ENCODE measurements at places on chromosomes 1 and 21.

GRCh38 chr1:170494369-170494768 lies 37.6 kb upstream of the GORAB start:
- no peak for DNase-seq

GRCh38 chr1:238029126-238029525 lies 138.4 kb upstream of the ZP4 start:
- no peak for DNase-seq

DNA sequence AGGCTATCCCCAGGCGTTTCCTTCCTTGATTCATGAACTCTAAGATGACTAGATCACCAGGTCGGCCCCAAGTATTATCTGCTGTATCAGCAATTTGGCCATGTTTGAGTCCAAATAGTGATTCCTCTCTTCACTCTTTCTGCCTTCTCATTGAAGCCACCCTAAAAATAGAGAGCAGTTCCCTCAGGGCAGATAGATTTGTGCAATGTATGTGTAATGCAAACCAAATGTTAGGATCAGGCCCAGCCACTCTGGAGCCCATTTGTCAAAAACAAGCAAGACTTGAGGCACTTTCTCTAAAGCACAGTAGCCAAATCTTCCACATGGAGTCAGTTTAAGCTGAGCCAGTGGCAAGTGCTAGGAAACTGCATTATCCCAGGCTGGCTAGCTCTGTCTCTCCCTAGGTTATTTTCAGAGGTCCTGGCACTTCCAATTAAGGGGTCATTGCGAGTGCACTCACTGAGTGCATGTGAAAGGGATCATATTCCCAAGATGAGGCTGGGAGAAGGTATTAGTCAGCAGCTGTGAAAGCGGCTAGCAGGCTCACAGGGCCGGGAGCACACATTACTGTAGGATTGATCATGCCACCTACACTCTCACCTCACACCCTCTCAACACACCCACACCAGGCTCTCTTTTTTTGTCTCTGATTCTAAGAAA lies 97.9 kb upstream of the RAB3GAP2 start:
- DNase-seq: no peak

DNA sequence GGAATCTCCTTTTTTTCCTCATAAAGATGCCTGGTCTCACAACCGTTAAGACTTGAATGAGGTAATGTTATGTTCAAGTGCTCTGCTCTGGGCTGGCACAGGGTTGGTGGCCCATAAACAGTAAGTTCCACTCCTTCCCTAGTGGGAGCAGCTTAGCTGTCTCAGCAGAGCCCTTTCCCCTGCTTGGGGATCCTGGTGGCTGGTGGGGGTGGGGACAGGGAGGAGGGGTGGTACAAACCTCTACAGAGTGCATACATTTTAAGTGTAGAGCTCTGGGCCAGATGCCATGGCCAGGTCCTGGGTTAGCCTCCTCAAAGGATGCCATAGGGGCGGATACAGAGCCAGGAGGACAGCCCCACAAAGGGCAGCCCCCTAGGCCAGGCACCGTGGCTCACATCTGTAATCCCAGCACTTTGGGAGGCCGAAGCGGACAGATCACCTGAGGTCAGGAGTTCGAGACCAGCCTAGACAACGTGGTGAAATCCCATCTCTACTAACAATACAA lies 20.7 kb upstream of the PADI1 start:
- no peak for DNase-seq

DNA sequence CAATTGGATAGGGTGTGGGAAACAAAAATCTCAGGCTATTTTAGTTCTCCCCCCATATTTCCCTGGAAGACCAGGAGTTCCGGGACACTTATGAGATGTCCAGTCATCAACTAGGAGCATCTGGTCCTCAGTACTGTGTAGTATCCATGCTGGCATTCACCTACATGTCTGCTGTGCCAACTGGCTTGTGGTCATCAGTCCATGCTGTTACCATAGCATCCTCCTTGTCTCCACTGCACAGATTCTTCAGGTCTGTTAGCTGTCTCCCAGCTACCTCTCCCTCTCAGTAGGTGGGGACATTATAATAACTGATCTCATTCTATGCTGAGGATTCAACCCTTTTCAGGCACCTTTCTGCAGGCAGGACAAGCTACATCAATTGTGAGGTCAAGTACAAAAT lies 302.9 kb downstream of the BARHL2 start:
- no peak for DNase-seq

DNA sequence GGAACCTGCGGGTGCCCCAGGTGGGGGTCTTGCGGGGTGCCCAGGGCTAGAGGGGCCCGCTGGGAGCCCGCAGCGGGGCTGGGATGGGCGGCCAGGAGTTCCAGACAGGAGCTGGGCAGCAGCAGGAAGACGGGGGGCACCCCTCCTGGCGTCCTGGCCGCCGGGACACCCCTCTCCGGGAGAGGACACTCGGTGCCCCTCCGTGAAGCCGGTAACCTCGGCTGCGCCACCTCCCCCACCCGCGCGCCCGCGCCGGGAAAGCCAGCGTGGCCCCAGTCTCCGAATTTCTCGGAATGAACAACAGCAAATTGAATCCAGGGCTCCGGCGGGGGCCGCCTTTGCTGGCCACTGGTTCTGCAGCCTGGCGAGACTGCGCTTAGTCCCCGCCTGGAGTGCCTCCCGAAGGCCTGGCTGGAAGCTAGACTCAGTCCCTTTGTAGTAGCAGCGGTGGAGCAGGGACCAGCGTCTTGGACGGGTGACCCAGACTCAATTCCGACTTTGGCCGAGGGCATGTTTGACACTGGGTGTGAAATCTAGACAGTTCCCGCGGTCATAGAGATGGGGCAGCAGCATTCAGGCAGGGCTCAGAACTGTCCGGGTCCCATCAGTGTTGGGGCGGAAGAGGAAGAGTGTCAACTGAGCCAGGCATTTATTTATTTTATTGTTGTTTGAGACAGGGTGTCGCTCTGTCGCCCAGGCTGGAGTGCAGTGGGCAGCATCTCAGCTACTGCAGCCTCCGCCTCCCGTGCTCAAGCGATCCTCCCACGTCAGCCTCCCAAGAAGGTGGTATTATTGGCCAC lies 773 bp downstream of the IFNGR2 start:
- peak; percentile 38 for DNase-seq

- DNase-seq: no peak
Measured at GRCh38 chr1:219834314-219834917, 93.9 kb downstream of the SLC30A10 start.

DNA sequence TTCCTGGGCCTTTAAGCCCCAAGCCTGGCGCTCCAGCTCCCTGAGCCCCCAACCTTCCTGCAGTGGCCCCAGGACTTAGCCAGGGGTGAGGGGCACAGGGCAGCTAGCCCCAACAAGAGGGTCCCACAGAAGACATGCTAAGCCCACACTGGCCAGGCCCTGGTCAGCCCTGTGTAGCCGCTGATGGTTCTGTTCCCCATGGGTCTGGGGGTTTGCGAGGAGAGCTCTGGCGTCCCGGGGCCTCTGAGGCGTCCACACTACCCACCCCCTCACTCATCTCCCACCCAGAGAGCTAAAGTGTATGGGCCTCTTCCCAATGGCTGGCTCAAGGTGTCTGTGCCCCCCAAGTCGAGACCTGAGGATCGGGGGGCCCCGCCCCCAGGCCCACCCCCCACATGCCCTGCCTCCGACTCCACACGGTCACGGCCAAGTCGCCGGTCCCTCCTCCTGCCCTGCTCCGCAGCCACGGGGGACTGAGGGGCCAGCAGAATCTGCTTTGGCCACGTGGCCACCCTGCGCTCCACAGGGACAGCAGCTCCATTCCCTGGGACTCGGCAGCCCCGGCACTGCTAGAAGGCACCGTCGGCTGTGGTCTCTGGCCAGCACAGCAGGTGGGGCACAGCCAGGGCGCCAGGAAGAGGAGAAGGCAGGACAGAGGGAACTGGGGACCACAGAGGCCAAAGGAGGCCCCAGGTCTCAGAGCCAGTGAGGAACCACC lies 7.8 kb downstream of the TNFRSF18 start:
- no peak for DNase-seq

GRCh38 chr1:174659823-174660222 lies 212.1 kb downstream of the GPR52 start:
- no peak for DNase-seq

DNA sequence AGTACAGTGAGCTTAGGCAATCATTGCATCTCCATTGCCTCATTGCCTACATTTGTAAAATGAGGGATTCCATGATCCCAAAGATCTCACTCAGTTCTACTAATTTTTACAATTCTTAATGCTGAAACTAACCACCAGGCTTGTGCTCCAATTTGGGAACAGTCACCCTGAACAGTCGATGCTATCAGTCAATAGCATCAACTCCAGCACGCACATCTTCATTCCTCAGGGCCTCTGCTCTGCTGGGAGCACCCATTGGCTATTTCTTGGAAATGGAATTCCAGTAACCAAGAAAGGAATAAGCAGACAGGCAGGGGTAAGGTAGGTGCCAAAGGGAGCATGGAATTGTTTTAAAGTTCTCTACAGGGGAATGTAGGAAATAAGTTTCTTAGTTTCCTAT lies 14.2 kb upstream of the ACKR1 start:
- DNase-seq: no peak

DNA sequence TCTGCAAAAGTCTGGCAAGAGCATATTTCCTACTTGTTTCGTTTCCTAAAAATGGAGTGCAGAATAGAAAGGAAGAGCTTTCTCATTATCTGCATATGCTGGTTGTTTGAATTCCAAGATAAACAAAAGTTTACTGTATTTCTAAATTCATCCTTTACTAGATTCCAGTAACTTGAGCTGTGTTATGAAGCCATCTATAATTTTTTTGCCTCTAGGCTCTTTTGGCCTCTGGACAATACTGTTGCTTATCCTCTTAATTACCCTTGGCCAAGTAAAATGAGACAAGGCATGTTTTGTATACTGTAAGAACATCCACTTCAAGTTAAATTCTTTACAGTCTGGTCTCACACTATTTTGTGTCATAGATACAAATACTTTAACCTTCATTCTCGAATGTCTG lies 45.6 kb upstream of the HFM1 start:
- no peak for DNase-seq

GRCh38 chr1:154593390-154593789 lies 14.6 kb downstream of the ADAR start:
- DNase-seq: no peak

DNA sequence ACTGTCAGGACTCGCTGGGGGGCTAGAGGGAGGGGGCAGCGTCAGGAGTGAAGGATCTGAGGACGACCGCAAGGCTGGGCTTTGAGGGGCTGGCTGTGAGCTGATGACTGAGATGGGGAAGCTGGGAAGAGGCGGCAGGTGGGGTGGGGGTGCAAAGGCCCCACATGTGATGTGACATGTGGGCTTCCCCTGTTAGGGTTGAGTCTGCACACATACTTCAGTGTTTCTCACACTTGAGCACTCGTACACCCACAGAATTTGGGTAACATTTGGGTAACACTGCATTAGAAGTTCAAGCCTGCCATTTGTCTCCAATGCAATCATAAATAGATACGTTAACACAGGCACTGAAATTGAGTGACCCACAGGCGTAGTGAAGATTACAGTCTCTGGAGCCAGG lies 16.2 kb downstream of the COL16A1 start:
- DNase-seq: no peak

- no peak for DNase-seq
Measured at GRCh38 chr1:110310300-110310699, 28.9 kb upstream of the RBM15 start.

GRCh38 chr21:42298237-42298636 lies 17.0 kb downstream of the TFF3 start:
- no peak for DNase-seq

GRCh38 chr21:36676039-36676950 lies 22.6 kb upstream of the SIM2 start:
- no peak for DNase-seq

DNA sequence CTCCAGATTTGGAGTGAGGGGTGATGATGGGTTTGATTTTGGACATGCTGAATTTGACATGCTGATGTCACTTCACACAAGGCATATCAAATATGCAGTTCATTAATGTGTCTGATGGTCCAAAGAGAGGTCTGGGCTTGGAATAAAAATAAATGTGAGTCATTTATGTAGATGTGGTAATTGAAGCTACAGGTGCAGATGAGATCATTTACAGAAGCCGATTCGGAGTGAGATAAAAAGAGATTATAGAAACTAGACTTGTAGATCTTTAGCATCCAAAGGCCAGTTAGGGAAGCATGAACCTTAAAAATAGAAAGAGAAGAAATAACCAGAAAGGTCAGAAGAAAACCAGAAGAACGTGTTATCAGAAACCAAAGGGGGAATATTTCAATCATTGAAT lies 350.9 kb upstream of the ZP4 start:
- DNase-seq: no peak

- DNase-seq: no peak
Measured at GRCh38 chr1:231021540-231022031, 18.5 kb downstream of the FAM89A start.

DNA sequence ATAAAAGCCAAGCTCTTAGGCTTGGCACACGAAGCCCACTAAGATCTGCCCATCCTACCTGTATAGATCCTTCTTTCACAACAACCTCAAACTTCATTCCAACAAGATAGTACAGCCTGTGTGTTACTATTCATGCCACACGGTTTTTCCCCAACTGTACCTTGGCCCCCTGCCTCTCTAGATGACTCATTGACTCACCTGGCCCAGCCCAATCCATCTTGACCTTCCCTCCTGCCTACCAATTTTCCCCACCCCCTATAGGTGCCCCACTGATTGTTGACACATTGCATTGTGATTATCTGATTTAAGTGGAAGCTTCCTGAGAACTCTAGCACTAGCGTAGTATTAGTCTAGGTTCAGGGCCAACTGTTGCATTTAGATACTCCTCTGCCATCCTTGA lies 2.0 kb upstream of the CD101 start:
- no peak for DNase-seq

DNA sequence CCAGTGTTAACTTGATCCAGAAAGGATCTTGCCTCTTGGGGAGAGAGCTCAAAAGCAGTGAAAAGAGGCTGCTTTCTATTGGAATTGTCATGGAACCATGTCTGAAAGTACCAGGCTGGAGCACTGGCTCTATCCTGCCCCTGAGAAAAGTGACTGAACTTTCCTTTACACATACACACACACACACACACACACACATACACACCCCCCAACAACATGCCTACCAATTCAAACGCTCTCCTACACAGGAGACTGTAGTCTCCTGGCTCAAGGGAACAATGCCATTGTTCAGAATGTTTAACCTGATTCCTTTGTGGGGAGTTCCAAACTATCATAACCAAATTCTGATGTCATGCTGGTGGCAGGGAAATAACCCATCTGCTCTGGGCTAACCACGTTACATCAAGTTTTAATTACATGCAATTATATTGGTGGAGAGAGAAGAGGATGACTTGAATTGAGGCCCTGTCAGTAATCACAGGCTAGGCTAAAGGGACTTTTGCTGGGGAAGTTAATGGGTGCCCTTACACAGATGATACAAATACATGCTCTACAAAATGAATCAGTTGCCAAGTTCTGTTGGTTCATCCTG lies 52.3 kb upstream of the DUSP10 start:
- no peak for DNase-seq

- DNase-seq: no peak
Measured at GRCh38 chr1:236143104-236143948, 987 bp downstream of the GPR137B start.

Measured in progenitor cell of endocrine pancreas (in vitro differentiated cells).